Activated CD4-positive, CD25-positive, alpha-beta regulatory T cell treated with anti-CD3 and anti-CD28 coated beads, Interleukin-2, amount 50 U/mL, for 16 hours (primary cell): ENCODE measurements at places on chromosomes 12 and 14.

DNA sequence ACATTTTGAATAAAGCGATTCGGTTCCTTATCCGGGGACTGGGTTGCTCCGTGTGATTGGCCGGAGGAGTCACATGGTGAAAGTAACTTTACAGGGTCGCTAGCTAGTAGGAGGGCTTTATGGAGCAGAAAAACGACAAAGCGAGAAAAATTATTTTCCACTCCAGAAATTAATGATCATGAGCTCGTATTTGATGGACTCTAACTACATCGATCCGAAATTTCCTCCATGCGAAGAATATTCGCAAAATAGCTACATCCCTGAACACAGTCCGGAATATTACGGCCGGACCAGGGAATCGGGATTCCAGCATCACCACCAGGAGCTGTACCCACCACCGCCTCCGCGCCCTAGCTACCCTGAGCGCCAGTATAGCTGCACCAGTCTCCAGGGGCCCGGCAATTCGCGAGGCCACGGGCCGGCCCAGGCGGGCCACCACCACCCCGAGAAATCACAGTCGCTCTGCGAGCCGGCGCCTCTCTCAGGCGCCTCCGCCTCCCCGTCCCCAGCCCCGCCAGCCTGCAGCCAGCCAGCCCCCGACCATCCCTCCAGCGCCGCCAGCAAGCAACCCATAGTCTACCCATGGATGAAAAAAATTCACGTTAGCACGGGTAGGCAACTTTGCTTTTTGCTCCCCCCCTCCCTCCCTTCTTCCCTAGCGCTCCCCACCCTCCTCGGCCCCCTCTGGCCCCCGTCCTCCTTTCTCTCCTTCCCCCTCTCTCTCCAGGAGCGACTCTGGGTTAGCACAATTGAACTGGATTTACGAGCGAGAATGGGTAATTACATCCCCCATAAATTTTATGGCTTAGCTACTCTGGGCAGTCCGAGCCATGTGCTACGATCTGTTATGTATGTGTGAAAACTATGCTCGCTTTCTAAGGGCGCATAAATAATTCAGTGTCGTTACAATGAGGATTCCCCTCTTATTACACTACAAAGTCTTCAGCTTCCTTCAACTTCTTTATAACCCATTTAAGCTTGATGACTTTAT is at the start of gene HOXC4:
HOXC4 (plus strand) TSS at position 85 of the 991 bp plus-strand sequence; CDS start at position 173, 88 bp downstream.
- DNase-seq = no peak

DNA sequence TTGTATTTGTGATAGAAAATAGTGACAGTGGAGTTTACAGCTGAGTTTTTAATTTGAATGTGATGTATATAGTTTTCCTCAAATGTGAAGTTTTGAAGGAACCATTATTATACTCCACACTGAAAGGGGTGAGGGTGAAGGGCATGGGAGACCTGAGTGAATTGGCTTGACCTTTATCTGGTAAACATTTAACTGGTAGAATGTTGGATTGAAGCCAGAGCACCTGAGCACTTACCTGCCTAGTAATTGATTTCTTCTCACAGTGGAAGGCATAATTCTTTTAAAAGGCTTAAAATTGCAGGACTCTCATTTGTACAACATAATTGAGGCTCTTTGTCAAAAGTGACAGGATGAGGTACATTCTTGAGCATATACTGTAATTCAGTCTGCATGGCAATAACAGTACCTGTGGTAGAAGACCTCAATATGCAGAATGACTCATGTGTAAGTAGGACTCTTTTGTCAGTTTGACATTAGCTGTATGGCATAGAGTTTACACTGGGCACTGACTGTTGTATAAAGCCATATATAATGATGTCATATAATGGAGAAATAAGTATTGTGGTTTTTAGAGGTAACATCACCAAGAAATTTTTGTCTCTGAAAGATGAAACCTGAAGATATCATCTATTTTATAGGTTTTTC is 309.6 kb downstream of the TMTC2 start:
- no peak for DNase-seq

GRCh38 chr14:71250791-71251190 is 343.5 kb downstream of the PCNX1 start:
- DNase-seq = no peak

DNA sequence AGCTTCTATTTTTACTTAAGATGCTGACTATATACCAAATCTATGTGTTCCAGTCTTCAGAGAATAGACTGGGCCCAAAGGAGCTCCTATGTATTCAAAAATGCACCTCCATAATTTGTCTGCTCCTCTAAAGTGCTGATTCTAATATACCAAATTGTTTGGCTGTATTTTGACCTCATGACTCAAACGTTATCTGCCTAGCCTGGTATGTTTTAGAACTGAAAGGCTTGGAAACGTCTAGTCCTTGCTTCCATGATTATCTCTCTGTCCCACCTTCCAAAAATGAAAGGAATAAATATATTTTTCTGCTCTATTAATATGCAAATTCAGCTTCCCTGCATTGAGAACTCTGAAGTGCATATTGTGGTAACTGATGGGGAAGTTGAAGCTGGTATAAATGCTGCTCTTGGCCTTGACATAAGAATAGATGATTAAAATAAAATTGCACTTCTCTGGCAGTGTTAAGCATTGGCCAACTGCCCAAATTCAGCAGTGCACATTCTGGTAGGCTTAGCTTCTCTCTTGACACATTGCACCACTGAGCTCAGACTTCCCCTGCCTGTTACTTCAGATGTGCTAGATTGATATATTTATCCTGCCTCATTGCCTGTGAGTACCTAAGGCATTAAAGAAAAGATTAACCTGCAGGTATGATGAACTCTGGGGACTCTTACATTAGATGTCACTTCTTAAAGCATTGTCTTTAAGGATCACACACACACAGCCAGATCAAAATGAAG is 882.3 kb downstream of the RPS29 start:
- no peak for DNase-seq

- no peak for DNase-seq
Observed at GRCh38 chr14:41830714-41831406, 224.2 kb downstream of the LRFN5 start.

DNA sequence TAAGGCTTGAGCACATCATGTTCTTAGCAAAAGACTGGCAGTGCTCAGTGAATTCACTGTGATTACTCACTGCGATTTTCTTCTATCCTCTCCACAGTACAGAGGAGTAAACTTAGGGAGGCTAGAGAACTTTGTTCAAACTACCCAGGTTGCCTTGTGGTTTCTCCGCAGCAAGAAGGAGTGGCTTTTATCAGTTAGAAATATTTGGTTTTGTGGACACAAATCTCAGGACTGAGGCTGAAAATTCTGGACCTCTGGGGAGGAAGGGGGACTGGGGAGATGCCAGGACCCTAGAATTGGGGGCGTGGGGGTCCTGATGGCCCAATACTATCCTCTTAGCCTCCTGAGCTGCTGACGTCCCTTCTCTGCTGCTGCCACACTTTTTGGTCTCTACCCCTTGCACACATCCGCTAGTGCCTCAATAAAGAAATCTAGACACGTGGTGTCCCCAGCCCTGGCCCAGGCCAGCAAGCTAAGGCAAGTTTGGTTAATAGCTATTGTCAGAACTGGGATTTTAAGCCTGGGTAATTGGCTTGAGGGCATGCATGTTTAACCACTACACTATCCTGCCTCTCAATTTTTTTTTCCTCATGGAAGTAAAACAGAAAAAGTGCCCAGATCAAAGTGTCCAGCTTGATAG is 842 bp downstream of the OAS2 start:
- peak; percentile 22 for DNase-seq

DNA sequence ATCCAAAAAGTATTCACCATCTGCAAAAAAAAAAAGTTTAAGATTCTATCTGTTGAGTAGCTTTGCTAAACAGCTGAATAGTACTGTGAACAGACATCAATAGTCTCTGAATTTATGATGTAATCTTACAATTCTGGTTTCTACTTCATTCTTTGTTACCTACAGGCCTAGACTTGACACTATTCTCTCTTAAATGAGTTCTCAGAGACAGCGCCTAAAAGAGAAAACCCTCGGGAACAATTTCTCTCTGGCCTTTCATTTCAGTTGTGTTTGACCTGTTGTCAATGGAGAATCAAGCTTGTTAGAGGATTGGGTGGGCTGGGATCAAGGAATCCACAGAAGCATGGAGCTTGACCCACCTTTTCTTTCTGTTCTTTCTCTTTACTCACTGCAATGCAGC is 5.9 kb upstream of the TWF1 start:
- no peak for DNase-seq

DNA sequence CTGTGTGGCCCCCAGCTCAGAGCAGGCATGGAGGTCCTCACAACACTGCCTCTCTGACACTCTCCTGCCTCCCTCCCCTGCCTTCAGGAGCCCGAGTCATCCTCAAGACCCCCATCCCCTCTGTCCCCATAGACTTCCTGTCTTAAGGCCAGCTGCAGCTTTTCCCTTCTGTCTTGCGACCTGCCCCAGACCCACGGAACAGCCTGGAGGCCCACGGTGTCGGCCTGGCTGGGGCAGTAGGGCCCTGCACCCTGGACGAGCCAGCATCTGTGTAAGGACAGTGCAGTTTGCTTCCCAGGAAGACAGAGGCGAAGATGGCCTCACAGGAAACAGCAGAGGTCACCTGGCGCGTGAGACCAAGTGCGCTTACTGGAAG is 9.7 kb downstream of the TEDC1 start:
- DNase-seq = no peak

DNA sequence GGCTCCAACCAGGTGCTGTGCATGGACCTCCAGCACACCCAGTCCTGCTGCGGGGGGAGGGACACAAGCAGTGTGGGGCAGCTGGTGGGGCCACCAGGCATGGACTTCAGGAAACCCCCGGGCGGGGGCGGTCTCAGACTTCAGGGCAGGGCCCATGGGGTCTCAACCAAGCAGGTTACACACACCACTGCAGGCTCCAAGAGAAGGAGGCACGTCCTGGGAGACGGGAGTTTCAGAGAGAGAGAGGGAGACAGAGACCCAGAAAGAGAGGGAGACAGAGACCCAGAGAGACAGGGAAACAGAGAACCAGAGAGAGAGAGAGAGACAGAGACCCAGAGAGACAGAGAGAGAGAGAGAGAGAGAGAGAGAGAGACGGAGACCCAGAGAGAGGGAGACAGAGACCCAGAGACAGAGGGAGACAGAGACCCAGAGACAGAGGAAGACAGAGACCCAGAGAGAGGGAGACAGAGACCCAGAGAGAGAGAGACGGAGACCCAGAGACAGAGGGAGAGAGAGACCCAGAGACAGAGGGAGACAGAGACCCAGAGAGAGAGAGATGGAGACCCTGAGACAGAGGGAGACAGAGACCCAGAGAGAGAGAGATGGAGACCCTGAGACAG is 128.9 kb downstream of the NCOR2 start:
- no peak for DNase-seq

GRCh38 chr12:82698708-82699564 is 12.2 kb downstream of the TMTC2 start:
- no peak for DNase-seq

DNA sequence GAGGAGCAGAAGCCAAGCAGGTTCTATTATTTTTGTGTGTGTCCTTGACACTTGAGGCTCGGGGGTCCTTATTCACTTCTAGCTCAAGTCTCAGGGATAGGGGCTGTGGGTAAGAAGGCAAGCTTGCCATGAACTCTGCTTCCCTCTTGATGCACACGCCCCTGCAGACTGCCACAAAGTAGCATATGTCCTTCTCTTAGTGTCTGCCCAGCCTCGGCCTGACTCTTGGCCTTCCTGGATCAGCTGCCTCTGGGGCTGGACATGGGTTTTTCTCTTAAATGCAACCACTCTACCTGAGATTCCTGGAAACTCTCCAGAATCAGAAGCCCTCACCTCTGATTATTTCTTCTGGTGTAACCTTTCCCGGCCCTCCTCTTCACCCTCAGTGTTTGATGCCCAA is 28.2 kb upstream of the PEX5 start:
- DNase-seq = no peak

GRCh38 chr14:68394118-68394763 is 398.6 kb downstream of the ZFP36L1 start:
- no peak for DNase-seq

- DNase-seq = no peak
Observed at GRCh38 chr12:64457923-64458322, 6.0 kb downstream of the TBK1 start.

- no peak for DNase-seq
Observed at GRCh38 chr14:69318901-69319475, 59.0 kb downstream of the GALNT16 start.

- no peak for DNase-seq
Observed at GRCh38 chr14:36585100-36585499, 2.7 kb upstream of the NKX2-8 start.

DNA sequence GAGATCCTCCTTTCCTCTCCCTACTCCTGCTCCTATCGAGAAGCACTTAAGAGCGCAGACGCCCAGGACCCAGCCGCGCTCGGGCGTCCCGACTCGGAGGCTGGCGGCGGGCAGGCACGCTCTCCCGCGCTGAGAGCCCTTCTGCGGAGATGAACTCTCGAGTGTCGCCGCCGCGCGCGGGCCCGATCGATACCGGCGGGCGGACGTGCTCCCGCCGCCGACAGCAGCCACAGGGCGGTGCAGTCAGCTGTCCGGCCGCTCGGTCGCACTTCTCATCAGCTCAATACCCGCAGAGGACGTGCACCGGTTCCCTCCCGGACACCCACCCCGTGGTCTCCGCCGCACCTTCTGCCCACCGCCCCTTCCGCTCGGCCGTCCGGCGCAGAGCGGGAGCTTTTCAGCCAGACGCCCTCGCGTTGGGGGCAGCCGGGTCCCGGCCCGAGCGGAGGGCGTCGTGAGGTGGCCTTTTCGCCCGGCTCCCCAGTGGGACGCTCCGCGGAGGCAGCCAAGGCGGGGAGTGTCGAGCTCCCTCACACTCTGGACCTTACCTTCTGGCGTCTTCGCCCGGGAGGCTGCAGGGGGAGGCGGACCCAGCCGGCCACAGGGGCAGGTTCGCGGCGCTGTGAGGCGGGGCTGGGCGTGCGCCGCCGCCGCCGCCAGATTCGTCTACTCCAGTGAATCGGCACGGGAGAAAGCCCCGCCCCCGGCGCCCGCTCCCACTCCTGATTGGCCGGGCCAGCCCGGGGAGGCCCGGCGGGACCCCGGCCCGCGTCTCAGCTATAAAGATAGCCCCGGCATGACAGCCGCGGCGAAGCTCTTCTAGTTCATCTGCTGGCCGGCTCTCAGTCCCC is at the start of gene INSM2:
INSM2 (plus strand) TSS at position 808 of the 851 bp plus-strand sequence. CDS start 89 bp downstream, outside the sequence.
- no peak for DNase-seq

- no peak for DNase-seq
Observed at GRCh38 chr12:848882-849527, 96.6 kb downstream of the WNK1 start.

GRCh38 chr12:50185970-50186663 is 18.9 kb upstream of the CERS5 start:
- no peak for DNase-seq
